Urinary bladder (tissue), 4 donors: ENCODE measurements at places on chromosomes 6 and 20. TPM values are rescaled to one million over a fixed set of nuclear protein-coding genes. Genes with fewer than 3 reads are reported as not detected.

- DNase-seq = no peak
Measured at GRCh38 chr6:5997420-5997987, 9.2 kb downstream of the NRN1 start.

DNA sequence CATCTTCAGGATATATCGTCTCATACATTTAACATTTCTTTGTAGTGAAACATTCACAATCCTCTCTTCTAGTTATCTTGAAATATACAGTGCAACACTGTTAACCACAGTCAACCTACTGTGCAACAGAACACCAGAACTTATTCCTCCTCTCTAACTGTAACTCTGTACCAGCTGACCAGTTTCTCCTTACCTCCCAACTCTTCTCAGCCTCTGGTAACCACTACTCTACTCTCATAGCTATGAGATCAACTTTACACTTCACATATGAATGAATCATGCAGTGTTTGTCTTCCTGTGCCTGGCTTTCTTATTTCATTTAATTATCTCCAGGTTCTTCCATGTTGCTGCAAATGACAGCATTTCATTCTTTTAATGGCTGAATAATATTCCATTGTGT, 337.6 kb downstream of the BTBD9 start:
- no peak for DNase-seq

GRCh38 chr6:134031696-134032255, 20.6 kb downstream of the SLC2A12 start:
- no peak for DNase-seq

GRCh38 chr6:6482256-6482655, 106.3 kb upstream of the LY86 start:
- no peak for DNase-seq

DNA sequence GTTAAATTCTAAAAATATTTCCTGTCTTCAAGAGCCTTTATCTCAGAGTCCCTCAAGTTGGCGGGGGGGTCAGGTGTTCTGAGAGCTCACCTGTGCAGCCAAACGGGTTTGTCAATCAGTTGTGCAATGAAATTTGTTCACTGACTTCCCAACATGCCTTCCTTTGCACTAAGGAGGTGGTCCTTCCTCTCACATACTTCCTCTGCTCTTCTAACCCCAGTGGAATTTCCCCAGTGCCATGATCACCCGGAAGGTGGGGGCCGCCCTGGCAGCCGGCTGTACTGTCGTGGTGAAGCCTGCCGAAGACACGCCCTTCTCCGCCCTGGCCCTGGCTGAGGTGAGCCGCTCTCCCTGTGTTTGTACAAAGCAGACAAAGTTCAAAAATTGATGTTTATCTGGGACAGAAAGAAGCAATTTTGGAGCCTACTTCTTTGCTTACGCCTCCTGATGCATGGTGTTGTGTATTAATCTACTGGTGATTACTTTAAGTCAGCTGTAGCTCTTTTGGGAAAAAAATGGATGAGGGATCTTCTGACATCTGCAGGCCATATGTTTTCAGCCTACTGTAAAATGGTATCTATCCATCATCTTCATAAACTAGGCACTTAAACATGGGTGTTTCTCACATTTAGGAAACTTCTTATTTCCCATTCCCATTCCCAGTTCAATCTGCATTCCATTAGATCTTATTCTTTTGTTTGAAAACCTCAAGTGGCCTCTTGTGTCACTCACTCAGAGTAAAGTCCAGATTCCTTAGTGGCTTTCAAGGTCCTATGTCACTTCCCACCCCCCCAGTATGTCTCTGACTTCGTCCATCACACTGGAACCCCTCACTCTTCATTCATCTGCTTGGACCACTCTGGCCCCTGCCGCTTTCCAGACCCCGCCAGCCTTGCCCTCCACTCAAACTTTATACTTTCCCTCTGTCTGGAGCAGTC, 10.1 kb downstream of the ALDH5A1 start:
- DNase-seq = no peak

DNA sequence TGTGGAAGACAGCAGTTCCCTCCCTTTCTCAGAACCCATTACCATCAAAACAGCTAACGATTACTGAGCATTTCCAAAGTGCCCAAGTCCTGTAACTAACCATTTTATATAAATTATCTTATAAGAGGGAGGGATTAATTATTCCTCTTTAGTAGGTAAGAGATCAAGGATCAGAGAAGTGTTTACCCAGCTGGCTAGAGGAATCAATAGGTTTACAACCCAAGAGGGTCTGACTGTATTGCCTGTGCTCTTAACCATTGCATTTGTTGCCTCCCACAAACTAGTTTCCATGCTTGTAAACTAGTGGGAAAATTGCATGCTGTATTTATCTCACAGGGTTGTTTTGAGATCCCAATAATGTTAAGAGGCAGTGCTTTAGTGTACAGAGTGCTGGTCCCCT, 3.7 kb upstream of the DBNDD2 start:
- no peak for DNase-seq

- no peak for DNase-seq
Measured at GRCh38 chr20:23366384-23366783, 4.4 kb downstream of the GZF1 start.

DNA sequence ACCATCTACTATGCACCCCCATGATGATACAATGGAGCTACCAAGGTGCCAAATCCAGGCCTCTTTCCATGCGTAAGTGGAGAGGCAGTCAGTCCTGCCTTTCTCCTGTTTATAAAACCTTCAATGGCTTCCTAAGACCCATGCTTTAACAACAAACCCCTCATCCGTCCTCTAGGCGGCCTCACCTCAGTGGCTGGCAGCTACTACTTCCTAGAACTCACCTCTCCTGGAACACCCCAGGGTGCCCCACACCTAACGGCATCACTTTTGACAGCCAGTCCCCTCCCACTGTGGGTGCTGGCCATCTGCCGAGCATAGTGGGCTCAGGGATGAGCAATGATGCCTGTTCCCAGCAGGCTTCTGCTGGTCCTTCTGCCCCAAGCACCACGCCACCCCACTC, 80.0 kb upstream of the TAB2 start:
- DNase-seq = no peak

DNA sequence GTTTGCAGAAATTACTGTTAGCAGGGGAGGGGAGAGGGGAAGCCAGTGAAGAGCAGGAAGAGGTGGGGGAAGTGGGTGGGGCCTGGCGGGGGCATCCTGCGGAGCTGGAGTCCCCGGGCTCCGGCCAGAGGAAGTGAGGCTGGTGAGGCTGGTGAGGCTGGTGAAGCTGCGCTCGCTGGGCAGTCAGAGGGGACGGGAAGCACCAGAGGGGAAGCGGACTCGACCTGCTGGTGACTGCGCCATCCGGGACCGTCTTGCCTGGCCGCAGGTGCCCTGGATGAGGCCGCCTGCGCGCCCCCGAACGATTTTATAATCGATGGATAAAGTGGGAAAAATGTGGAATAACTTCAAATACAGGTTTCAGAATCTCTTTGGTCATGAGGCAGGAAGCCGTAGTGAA, 635.3 kb upstream of the MARCKS start:
- no peak for DNase-seq

- no peak for DNase-seq
Measured at GRCh38 chr20:17609811-17610377, 40.0 kb downstream of the DSTN start.

GRCh38 chr6:95648636-95649035, 71.3 kb downstream of the MANEA start:
- DNase-seq = no peak

DNA sequence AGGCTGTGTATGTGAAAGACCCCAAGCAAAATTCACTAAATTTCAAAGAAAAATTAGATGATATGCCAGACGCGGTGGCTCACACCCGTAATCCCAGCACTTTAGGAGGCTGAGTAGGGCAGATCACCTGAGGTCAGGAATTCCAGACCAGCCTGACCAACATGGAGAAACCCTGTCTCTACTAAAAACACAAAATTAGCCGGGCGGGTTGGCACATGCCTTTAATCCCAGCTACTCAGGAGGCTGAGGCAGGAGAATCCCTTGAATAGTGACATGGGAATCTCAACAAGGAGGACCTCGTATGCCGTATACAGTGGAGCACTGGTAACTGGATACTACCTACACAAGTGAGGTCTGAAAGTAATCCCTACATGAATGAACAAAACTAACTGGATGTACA, 92.7 kb upstream of the JARID2 start:
- no peak for DNase-seq

- no peak for DNase-seq
Measured at GRCh38 chr20:32493356-32493755, 91.8 kb downstream of the NOL4L start.

DNA sequence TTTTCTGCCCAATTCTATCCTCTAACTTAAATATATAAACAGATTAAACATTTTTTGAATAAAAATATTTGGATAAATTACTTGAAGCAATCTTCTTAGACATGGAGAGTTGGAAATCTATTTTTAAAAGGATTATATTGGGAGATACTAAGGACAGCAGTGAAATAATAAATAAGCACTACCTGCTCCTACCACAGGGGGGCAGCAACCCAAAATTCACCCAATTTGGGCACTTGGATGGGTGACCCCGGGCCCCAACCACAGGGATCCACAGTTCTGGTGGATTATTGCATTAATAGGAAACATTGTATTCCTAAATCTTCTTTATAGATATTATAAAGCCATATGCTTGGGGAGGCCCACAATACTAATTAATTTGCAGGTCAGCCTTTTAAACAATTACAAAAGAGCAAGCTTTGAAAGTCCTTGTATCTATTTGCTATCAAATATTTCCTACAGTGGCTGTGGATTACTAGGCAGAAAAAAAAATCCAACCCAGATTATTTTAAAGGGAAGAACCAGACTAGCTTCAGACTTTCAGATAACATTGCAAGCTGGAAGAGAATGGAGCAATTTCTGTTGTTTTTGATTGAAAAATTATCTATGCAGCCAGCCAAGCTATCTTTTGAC, 66.4 kb upstream of the PDE10A start:
- DNase-seq = no peak

DNA sequence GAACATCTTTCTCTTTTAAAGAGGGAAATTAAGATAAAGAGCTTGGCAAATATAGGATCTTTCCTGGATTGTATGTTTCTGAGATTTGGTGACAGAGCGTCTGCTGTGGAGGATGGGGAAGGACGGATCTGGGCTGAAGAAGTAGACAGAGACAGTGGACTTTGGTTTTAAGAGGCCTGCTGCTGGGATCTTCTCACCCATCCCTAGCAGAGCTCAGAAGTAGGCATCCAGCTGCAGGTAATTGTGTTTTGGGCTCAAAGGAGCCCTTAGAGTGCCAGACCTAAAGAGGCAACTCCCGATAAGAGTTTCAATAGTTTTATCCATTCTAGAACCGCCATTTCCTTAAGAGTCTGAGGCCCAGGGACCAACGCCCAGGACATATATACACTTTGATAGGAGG, 20.8 kb downstream of the LAMA2 start:
- no peak for DNase-seq

- no peak for DNase-seq
Measured at GRCh38 chr6:144855375-144855774, 570.2 kb downstream of the UTRN start.

GRCh38 chr6:33987531-33988021, 158.3 kb downstream of the GRM4 start:
- DNase-seq = no peak

DNA sequence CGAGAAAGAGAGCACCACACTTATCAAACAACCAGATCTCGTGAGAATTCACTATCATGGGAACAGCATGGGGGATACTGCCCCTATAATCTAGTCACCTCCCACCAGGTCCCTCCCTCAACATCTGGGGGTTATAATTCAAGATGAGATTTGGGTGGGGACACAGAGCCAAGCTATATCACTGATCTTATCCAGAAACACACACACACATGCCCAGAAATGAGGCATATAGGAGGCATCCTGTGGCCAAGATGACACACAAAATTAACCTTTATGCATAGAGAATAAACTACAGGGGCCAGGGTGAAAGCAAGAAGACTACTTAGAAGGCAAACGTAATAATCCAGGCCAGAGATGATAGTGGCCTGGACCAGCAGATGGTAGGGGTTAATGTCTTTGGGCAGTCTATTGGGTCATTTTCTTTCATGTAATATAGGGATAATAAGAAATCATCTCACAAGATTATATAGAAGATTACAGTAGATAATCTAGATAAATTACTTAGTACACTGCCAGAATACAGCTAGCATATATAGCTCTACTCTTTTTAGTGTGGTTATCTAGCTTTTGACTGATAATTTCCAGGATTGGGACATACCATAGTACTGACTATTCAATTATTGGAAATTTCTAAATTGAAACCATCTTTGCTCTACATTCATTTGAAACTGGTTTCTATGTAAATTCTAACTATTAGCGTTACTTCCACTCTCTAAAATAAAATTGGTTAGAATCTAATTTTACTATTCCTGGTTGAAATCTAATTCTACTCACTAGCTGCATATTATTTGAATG, 20.0 kb downstream of the RNF144B start:
- DNase-seq = no peak

DNA sequence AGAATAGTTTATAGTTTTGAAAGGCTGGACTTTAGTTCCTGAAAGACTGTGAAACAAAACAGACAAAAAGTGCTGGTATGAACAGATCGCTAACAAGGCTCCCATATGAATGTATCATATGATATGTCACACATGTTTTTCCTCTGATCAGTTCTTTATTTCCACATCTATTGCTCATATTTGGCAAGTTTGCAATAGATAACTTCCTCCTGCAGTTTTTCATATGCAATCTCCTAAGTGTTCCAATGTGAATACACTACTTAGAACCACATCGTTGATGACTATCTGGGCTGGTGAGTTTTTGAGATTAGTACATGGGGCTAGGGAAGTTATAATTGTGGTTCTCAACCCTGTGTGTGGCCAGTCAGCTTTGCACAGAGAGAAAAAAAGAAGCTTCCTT, 23.1 kb downstream of the CRYBG1 start:
- no peak for DNase-seq

GRCh38 chr6:117496383-117496990, 14.0 kb downstream of the DCBLD1 start:
- no peak for DNase-seq

PARD6B gene
- 11.7 TPM for total RNA-seq

MYMX gene
- not detected for total RNA-seq

DEFB110 gene
- total RNA-seq = not detected

TRAPPC3L gene
- total RNA-seq = 0.42 TPM

CST2 gene
- not detected for total RNA-seq

STMND1 gene
- total RNA-seq = not detected

LCA5 gene
- 23.3 TPM for total RNA-seq

RBBP9 gene
- total RNA-seq = 21.9 TPM
